Skeletal muscle cell (primary cell): ENCODE measurements at places on chromosomes 12 and 14.

- no peak for DNase-seq
Observed at GRCh38 chr12:131282292-131283080, 328.8 kb downstream of the ADGRD1 start.

DNA sequence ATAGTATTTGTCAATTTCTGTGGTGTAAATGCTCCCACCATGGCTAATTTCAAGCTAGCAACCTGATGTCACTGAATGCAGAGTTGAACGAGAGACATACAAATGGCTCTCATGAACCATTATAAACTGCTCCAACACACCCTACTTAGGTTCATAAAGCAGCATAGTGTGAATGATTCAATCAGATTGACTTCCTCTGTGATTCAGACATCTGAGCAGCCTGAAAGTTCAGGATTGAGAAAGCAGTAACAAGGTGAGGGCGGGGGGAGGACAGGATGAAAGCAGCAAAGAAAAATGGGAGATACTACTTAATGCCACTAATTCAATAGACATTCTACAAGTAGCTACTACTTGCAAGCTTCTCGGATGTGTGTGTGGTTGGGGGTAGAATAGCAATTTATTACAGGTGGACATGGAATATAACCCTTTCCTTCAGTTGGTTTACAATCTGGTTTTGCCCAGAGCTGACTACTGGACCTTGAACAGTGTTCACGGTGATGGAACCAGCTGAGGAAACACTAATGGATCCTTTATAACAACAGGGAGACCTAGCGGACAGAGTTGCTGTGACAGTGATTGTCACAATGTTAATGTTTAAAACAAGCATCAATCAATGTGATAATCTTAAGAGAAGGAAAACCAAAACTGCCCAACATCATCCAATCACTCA, 52.5 kb upstream of the PELI2 start:
- DNase-seq, result no peak

GRCh38 chr12:105267711-105268110, 31.7 kb upstream of the APPL2 start:
- DNase-seq, result no peak

DNA sequence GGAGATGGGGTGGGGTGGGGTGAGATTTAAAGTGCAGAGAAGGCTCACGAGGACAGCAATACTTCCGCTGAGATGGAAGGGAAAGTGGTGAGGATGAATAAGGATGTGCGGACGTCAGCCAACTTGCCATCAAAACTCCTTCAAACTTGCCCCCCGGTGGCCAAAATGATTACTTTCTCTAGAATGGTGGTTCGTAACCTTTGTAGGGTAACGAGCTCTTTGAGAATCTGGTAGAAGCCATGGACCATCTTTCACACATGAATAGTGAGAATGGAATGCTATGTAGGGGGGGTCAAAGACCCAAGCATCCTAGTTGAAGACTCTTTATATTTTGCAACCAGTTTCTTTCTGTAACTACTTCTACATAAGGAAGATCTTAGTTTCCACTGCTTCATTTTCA, 245.9 kb upstream of the DDHD1 start:
- DNase-seq, result peak; percentile 44

DNA sequence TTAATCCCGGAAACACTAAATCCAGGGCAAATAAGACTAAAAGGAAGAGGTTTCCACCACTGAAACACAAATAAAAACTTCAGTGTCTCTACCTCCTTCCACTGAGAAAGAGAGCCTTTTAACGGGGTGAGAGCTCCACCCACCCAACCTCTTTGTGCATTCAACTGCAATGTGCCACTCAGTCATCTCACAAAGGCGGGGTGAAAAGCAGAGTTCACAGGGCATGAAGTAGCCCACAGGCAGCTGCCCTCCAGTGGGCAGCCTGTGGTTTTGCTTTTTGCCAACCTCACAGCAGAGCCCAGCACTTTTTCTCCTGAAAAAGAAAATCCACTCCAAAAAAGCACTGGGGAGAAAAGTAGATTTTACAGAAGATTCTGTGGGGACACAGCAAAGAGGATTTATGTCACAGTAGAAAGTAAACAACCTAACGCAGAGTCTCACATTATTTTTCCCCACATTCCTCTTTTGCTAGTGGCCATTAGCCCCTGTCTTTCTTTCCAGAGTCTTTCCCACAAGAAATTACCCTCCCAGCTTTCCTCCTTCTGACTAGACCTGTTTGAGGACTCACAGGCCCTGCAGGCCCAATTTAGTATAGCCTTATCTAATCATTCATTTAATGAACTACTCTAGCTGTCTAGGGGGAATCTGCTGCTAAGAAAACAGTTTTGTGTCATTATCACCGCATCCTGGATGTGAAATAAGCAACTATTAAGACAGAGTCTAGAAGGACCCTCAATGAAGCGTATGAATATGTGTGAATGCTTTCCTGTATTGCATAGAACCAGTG, 753.8 kb upstream of the FOXG1 start:
- DNase-seq, result no peak

DNA sequence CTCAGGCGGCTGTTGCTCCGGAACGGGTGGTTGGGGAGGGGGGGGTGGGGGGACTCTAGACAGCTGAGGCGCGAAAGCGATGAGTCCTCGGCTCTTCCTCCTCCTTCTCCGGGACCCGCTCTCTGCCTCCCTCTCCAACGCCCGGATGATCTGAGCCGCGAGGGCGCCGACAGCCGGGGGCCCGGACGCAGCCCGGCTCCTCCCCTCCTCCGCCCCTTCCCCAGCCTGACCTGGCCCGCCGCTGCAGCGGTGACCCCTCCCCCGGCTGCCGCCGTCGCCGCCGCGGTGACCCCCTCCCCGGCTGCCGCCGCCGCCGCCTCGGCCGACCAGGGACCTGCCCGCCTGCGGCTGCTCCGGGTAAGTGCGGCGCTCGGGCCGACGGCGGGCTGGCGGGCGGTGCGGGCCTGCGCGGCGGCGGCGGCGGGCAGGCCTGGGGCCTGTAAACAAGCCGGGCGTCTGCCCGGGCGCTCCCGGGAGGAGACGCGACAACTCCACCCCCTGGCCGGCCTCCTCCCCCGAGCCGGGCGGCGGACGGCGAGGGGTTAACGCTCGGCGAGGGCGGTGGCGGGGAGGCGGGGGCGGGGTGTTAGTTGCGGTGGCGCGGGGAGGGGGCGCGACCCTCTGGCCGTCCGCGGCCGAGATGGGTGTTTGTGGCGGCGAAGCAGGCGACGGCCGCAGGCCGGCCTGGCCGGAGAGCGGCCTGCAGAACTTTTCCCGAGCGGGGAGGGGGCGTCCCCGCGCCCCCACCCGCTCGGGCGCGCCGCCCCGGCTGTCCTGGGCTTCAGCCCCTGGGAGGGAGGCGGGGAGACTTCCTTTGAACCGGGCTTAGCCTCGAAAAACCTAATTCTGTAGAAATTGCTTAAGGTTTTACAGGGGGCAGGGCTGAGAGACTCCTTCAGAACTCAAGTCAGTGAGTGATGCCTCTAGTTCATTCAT, 568 bp downstream of the PPM1A start:
- DNase-seq, result no peak

DNA sequence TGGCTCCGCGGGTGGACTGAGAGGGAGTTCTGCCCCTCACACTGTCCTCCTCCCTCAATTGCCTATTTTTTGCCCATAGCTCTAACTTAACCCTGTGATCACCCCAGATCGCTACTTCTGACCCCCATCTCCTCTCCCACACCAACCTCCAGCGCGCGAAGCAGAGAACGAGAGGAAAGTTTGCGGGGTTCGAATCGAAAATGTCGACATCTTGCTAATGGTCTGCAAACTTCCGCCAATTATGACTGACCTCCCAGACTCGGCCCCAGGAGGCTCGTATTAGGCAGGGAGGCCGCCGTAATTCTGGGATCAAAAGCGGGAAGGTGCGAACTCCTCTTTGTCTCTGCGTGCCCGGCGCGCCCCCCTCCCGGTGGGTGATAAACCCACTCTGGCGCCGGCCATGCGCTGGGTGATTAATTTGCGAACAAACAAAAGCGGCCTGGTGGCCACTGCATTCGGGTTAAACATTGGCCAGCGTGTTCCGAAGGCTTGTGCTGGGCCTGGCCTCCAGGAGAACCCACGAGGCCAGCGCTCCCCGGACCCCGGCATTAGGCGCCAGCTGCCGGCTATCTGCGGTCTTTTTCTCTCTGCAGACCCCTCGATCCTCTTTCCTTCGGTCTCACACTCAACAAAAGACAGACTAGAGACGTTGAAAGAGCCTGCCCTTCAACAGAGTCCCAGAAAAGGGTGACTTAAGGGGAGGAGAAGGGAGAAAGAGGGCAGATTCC, 3.0 kb upstream of the TBX3 start:
- DNase-seq, result no peak

DNA sequence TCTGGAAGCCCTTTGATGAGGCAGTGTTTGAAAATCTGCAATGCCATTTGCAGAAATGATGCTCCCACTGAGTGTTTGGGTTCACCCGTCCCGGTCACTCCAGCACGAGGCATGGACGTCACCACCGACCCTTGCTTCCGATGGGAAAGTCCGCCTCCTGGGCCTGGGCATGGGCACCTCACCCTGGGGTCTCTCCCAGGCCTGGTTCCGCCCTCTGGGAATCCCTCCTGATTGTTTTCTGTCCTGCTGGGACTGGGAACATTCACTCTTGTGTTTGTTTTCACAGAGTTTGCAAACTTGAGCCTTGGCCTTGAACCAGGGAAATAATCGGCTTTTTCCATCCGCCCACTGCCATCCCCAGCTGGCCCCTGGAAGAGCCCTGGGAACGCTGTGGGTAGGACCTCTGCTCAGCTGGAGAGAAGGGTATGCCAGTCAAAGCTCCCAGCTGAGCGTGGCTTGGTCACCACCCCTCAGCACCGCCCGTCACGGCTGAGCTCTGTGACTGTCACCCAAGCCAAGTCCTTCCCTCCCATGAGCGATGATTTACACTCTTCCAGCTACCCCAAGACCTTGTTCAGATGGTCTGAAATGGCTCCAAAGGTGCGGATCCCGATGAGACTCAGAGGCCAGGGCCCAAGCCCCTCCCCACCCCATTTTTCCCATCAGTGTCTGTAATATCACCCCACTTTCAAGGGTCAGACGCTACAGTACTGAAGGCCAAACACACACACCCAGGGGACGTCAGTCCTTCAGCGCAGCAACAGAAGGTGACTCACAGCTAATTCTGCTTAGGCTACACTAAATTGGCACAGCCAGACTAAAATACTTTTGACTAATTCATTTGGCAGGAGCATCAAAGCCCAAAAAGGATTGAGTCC, 34.1 kb upstream of the FZD10 start:
- DNase-seq, result no peak

- no peak for DNase-seq
Observed at GRCh38 chr12:128594521-128594920, 229.2 kb downstream of the SLC15A4 start.

- no peak for DNase-seq
Observed at GRCh38 chr14:100836941-100837804, 11.3 kb downstream of the MEG3 start.
